ENCODE measurements at places on chromosomes 16 and 17.

GRCh38 chr17:42345396-42346073 lies 42.7 kb downstream of the STAT3 start:
- no peak for DNase-seq

GRCh38 chr16:76956841-76957240 lies 234.1 kb upstream of the MON1B start:
- no peak for DNase-seq

- no peak for DNase-seq
These were observed 8.7 kb downstream of the C16orf87 start for GRCh38 chr16:46822270-46822669.

- DNase-seq = no peak
These were observed 30.4 kb upstream of the FBXW10B start for GRCh38 chr17:15649861-15650421.

GRCh38 chr17:45730192-45730591 lies 53.9 kb upstream of the CRHR1 start:
- no peak for DNase-seq

DNA sequence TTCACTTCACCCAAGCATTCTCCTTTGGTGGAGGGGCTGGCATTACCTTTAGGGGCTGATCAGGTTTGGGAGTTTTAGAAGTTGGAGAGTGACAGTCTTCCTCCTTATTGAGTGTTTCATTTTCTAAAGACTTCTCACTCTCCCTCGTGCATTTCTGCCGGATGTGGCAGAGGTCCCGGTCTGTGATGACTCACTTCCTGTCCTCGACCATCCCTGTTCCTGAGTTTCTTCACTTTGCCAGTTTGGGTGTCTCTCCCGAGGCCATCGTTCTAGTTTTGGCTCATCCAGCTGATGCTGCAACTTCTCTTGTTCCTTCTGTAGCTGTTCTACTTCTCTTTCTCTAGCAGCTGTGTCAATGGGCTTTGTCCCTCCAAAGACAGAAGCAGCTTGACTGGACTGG lies 104.3 kb downstream of the PHKB start:
- peak; percentile 60 for DNase-seq

Measured in GDM1 (cell line).